ENCODE measurements at places on chromosomes 7 and 10.

DNA sequence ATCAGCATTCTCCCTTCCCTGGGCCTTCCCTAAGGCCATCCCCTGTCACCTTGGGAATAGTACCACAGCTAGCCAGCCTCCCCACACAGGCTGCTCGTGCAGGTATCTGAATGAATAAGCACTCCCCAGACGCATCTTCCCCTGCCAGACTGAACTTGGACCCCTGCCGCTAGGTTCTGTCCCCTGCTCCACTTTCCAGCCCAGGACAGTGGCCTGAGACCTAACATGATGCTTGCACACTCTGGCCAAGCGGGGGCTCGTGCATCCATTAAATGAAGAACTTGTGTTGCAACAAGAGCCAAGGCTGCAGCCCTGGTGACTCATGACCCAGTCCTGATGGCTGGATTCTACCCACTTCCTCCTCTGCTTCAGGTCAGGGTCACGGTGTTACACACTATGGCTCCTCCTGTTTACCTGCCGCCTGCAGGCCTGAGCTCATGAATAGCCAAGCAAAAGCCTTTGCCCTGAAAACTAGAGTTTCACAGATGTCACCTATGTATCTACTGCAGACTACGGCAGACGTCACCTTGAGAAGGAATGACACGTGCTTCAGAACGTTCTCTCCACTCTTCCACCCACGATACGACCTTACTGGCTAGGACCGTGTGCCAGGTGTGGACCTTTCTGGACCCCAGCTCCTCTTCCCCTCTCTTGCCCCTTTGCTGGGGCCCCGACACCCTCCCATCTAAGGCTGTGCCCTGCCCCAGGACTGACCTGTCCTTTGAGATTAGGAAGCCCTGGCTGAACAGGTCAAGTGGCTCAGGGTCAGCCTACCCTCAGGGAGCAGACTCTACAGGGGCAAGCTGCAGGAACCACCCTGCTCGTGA lies 6.5 kb downstream of the ASB13 start:
- no peak for DNase-seq

DNA sequence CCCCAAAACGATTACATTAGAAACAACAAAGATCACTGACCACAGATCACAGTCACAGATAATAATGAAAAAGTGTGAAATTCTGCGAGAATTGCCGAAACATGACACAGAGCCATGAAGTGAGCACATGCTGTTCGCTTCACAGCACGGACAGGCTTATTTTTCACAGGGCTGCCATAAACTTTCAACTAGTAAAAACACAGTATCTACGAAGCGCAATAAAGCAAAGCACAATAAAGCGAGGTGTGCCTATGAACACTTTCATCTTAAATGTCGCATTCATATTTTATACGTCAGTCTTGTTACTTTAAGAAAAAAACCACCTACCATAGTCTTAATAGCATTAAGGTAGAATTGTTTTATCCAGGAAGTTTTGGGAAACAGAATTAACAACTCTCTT lies 51.5 kb downstream of the ESYT2 start:
- no peak for DNase-seq

DNA sequence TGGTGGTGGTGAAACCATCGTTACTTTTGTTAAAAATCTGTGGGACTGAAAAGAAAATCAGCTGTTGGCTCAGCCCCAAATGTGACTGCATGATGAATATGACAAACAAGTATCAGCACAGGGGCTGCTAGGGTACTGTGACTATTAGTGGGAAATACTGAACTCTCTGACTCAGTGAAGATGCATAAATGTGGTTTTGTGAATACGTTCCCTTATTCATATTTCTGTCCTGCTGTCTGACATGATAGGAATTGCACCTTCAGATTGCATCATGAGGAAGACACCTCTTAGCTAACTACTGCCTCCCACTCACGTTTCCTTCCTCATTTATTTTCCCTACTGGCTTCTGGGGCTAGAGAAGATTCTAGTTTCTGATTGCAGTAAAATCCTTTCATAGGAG lies 1.4 kb downstream of the CLEC5A start:
- DNase-seq: no peak

GRCh38 chr10:8767591-8767990 lies 713.1 kb downstream of the GATA3 start:
- no peak for DNase-seq

DNA sequence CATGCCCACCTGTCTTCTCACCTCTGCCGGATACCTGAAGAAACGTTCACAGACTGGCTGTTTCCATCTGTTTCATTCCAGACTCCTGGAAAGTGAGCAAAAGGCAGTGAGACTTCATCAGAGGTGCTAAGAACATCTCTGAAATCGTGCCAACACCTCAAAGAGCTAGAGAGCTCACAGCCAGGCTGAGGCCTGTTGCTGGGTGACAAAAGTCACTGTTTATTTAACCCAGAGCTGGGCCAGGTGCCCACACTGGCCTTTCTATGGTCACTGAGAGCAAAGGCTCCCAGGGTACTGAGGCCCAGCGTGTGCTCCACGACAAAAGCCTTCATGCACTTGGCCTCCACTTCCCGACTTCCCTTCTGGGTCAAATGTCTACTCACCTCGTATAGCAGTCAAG lies 3.7 kb upstream of the NANOS1 start:
- no peak for DNase-seq

DNA sequence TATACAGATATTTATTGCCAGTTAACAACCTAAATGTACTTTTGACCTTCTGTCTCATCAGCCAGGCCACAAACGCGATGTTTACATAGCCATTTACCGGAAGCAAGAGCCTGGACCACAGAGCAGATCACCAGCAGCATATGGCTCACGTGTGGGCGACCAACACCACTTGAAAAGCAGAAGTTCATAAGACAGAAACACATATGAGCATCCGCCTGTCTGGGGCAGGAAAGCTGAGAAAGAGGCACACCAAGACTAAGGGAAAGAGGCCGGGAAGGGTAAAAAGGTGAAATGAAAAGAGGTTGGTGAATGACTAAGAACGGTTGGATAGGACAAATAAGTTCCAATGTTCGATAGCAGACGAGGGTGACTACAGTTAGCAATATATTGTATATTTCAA lies 1.3 kb downstream of the ABCB1 start:
- DNase-seq: peak; percentile 10

DNA sequence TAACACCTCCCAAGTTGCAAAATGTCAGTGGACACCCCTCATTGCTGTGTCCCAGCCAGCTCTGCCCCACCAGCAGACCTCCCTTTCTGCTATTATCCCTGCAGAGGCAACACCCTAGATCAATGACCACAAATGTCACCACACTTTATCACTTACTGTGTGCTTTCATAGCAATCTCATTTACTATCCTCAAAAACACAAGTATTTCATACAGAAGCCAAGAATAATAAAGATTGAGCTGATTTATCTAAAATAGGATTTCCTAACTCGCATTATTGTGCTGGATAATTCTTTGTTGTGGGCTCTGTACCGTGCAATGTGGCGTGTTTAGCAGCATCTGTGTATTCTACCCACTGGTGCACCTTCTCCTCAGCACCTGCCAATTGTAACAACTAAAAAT lies 13.2 kb upstream of the ABCB5 start:
- DNase-seq: no peak

GRCh38 chr10:90162271-90162853 lies 461.0 kb downstream of the KIF20B start:
- DNase-seq: no peak

DNA sequence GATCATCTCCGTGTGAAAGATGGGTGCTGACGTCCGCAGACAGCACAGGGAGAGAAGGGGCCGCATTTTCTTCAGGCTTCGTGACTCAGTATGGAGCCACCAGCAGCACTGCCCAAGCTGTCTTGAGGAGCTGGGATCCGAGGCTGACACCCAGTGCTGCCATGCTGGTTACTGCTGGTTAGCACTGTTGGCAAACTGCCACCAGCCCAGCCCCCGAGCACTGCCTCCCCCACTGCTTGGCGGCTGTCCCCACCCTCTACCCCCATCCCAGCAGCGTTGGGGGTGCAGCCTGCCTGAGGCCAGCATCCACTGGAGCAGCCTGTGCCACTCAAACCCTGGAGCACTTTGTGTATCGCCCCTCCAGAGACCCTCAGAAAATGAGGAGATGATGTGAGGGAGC lies 35.8 kb upstream of the EN2 start:
- DNase-seq: no peak

DNA sequence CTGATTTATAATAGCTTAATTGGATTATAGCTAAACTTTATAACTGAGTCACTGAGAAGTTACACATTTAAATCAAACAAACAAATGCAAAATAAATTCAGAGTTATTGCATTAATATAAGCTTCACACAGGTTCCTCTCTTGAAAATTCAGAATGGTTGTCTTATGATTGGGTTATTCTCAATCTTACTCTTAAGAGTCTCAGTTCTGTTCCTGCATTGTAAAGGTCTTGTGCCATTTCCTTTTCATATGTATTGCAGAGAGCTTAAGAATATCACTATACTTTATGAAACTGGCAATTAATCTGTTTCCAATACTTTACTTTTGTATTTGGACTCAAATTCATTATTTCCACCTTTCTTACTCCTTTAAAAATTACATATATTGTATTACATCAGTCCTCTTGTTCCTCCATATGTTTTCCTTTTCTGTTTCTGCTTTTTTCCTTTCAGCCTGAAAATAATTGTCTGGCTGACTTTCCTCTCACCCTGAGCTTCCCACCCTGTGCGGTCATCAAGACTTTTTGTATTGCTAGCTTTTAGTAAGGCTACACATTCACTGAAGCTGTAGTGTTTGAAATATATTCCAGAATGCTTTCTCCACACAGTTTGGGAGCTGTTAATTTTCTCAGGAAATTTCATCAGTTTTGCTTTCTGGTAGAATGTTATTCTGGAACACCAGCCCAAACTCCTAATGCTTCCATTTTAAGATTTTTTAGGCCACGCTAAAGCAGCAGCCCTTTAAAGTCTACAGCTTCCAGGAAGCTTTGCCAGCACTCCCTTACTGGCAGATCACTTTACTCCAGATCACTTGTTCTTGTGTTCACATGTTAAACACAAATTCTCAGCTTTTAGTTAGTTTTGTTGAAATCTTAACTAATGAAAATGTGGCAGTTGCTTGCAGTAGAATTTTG lies 139.4 kb downstream of the KCND2 start:
- no peak for DNase-seq

GRCh38 chr7:117010375-117011133 lies 57.3 kb downstream of the ST7 start:
- no peak for DNase-seq

DNA sequence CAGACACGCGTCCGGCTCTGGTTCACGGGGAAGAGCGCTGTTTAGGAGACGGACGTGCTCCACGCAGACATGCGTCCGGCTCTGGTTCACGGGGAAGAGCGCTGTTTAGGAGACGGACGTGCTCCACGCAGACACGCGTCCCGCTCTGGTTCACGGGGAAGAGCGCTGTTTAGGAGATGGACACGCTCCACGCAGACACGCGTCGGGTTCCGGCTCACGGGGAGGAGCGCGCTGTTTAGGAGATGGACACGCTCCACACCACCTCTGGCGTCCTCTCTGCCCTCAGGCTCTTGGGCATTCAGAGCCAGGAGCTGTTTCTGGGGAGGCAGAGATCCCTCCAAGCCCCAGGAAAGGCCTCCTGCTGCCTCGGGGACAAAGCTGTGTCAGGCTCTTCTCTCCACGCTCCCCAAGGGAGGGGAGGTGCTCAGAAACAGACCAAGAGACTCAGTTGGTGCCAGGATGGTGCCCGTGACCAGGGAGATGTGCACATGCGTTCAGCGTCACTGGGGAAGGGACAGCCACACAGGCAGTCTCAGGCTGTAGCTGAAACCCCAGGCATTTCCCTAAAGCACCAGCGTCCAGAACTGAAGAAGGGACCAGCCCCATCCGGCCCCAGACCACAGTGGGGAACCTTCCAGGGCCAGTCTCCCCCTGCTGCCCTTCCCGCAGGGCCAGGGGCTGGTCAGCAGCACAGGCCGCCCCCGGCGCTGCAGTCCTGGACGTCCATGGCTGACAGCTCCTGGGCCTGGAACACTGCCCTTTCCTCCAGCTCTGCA lies 175.6 kb downstream of the ELFN1 start:
- DNase-seq: no peak

GRCh38 chr10:72424561-72424960 lies 69.8 kb upstream of the DNAJB12 start:
- DNase-seq: no peak

DNA sequence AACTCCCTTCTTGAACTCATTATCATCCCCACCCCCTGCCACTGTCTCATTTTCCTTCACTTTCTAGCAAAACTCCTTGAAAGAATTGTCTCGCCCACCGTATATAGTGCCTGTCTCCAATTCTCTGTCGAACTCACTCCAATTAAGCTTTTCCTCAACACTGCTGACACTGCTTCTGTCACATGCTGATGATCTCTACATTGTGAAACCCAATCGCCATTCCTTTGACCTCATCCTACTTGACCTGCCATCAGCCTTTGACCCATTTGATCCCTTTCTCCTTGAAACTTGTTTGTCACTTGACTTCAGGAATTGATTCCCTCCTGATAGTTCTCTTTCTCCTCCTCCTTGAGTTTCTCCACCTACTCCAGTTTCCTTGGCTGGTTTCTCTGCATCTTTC lies 54.8 kb downstream of the CCDC71L start:
- DNase-seq: no peak

DNA sequence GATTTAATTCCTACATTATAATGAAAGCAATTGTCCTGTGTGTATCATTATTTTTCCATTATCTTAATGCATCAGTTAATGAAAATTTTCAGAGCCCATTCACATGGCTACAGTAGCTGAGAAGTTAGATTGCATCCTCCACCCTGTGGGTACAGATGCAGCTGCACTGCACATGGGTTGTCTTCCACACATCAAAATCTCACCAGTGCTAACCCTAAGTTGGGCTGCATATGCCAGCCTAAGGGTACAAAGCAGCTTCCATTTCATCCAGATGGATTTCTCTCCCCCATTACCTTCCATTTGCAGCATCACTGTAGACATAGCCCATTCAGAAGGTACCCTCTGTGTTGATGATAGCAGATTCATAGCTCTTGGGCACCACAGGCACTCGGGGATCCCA lies 74.7 kb upstream of the WDR11 start:
- DNase-seq: no peak

GRCh38 chr7:137753067-137753466 lies 93.7 kb downstream of the DGKI start:
- no peak for DNase-seq

DNA sequence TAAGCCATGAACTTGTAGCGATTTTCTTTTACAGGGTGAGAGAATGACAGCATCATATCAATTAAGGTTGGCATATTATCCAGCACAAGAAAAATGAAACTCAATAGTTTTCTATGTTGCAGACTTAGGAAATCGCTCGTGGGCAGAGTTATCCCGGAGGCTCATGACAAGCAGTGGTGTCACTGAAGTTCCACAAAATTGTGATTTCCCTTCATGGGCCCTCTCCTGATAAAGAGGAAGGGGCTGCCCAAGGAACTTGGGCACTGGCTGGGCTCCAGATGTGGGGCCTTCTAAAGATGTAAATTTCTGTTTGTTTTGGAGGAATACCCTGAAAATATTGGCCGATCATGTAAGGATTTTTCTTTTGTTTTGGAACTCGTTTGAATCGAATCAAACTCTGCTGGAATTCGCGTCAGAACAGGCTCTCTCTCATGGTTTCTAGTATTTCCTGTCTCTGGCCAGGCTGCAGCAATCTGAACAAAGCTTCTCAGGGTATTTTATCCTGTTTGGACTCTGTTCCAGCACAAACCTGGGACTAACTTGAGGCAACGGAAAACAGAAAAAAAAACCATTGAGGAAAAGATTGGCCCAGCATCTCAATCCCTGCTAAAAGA lies 340.6 kb upstream of the NRP1 start:
- no peak for DNase-seq

GRCh38 chr7:102991540-102992214 lies 78.9 kb downstream of the LRRC17 start:
- no peak for DNase-seq

Measured in stimulated activated CD4-positive, alpha-beta T cell treated with anti-CD3 and anti-CD28 coated beads, Interleukin-2, amount 100 ng/mL, for 48 hours (primary cell).